Hematopoietic multipotent progenitor cell treated with erythropoietin and hydrocortisone succinate and interleukin-3 and kit ligand, for 17 days (in vitro differentiated cells): ENCODE measurements at places on chromosomes 1 and 21.

DNA sequence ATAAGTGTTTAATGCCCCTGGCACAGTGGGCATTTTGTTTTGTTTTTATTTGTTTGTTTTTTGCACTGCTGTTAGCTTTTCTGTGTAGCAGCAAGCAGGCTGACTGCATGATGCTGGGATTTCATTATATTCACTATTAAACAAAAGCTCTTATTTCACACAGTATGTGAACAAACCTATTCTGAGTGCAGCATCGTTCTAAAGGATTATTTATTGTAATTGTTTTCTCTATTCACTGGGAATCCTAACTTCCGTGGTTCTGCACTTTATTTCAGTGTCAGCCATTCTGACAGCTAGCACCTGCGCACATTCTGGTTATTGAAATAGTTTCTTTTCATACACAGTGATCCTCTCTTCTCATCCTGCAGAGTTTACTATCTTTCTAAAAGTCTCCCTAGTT, 595.0 kb downstream of the NEGR1 start:
- no peak for DNase-seq

- no peak for DNase-seq
Measured at GRCh38 chr1:38571726-38572125, 287.8 kb downstream of the RRAGC start.

GRCh38 chr1:3129133-3129490, 60.1 kb downstream of the PRDM16 start:
- DNase-seq, result no peak

DNA sequence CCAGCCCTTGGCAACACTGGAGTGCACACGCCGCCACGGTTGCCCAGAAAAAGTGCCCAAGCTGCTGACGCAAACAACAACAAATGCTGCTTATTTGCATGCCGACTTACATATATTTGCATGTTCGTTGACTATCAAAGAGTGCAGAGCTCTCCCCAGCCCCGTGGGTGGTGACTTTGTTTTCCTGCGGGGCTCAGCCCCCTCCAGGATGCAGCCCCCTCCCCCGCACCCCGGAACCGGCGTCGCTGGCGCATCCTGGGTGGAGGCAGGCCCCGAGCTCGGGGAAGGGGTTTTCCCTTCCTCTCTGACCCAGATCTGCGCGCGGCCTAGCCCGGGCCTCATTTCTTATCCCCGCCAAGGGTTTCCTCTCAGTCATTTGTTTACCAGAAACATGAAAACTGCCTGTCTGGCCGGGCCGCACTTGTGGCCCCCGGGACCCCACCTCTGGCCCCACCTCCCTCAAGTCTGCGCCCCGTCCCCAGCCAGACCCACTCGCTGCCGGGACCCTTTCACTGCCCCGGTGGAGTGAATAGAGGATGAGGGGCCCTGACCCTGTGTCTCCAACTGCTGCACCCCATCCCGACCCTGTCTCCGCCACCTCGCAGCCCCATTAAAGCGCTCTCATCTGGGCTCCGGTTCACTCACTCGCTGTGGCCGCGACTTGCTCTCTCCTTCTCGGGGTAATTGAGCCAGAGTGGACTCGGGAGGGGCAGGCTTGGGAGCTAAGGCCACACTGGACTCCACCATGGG, 5.5 kb downstream of the TNFRSF25 start:
- no peak for DNase-seq

DNA sequence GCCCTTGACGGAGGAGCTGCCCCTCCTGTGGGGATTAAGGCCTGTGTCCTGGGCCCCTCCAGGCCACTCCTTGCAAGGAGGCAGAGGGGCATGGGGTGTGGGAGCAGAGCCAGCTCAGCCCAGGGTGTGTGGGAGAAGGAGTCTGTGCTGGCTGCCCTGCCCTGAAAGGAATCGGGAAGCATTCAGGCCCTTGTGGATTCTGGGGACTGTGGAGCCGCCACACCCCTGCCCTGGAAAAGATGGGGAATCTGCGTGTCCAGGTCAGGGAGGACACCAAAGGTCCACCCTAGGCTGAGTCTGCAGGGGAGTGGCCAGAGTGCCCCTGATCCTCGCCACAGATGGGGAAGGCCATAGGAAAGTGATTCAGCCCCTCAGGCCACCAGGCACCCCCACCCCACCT, 16.5 kb upstream of the PRDM16 start:
- no peak for DNase-seq

DNA sequence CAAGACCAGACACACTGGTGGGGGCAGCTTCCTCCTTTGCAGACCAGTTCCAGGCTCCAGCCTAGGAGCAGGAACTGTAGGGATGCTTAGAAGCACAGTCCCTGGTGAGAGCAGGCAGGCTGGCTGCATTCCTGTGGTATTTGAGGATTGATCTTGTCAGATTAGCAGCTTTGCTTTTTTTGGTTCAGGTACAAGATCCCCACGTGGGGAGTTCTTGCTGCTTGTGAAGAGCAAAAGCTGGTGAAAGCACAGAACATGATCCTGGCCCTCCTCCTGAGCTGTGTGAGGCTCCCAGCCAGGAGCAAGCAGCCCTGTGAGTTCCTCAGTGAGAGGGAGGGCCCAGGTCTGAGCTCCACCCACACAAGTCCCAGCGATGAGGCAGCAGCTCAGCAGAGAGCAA, 75.3 kb upstream of the ARTN start:
- no peak for DNase-seq

DNA sequence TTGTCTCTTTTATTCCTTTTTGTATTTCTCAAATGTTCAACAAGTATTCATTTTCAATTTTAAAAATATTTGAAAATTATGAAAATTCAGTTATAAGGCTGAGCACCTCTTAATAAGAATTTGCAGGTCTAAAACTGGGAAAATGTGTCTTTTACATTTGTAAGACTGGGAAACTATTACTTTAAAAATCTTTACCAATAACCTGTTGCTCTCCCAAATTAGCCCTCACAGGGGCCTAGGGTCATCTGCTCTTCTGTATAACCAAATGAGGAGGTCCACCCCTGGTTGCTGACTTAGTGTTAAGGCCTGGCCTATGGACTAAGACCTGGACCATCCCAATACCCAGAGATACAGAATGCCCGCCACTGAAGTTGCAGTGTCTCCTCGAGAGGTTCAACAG, 280.5 kb downstream of the PLPP3 start:
- DNase-seq, result no peak

DNA sequence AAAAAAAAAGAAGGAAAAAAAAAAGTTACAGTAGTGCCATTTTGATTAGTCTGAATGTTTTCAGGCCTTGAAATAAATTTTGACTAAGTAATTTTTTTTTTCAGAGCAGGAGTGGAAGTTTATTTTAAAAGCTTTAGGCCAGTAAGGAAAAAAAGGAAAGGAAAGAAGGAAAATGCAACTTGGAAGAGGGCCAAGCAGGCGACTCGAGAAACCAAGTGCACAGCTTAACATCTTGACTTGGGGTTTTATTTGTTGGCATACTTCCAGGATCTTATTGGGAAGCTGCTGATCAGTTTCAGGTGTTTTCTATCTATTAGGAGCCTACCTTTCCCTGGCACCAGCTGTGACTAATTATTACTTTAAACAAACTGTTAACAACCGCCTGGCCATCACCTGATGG, 41.7 kb downstream of the ATF3 start:
- no peak for DNase-seq

DNA sequence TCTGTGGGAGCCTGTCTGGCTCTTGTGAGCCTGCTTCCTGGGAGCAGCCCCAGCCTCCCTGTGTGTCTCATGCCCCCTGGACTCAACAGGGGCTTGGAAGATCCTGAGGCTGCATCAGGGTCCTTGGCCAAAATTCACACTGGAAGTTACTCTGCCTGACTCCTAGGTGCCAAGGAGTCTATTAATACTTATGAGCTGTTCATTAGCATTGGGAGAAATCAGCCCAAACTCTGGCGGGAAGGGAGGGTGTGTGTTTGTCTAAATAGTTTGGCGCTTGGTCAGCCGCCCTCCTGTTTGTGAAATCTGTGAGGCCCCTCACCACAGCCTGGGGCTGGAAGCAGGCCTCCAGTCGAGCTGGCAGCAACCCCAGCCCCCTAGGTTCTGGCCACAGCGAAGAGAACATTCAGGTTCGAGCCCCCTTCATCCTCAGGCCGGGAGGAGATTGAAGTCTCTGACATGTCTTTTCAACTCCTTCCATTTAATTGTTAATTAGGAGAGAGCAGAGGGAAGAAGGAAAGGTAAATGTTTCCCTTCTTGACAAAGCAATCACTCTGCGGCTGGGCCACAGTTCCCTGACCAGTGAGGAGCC, 82.1 kb upstream of the F3 start:
- no peak for DNase-seq

GRCh38 chr1:15330028-15330427, 79.7 kb upstream of the EFHD2 start:
- DNase-seq, result no peak
